ENCODE measurements at places on chromosomes 1 and 21.

GRCh38 chr21:33070744-33070997 lies 730 bp downstream of the OLIG1 start:
- no peak for DNase-seq

DNA sequence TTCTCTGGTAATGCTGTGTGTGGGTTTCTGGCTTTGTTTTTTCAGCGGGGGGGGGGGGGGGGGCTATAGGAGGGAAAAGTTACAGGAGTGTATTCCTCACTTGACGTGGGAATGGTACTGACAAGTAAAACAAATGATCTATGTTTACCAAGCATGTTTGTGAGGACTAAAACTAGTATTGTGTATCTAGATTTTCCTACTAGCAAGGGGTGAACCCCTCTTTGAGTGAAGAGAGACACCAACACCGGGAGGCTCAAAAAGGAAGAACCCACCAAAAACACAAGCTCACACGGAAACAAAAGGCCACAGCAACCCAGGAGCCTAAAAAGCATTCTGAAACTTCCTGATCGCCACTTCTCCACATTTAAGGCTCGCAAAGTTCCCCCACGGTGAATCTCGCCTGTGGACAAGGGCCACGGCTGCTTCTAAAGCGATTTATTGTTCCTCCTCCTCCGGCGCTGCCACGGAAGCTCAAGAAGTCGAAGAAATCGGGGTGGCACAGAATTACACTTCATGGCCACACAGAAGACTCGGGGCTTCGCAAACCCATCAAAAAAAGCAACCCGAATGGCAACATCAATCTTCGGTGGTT lies 703 bp downstream of the PUM1 start:
- DNase-seq: no peak

- DNase-seq: peak; percentile 46
Measured at GRCh38 chr1:149962039-149962647, 25.5 kb upstream of the MTMR11 start.

DNA sequence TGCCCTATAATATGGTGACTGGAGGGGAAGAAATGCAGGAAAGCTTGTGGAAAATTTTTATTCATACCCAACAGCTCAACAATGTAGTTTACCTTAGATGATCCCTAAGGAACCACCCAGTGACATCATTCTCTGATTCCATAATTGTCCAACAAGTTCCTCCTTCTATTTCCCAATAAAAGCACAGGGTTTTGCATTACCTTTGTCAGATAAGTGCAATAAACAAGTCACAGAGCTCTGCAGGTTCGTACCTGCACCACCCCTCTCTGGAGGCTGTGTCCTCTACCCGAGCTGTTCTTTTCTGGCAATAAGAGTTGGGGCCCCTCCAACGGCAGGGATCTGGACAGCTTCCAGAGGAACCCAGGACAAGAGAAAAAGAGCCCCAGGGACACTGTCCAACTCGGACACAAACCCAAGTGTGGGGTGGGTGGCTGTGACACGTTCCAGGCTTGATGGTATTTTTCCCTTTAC lies 38.8 kb downstream of the RCAN1 start:
- DNase-seq: no peak

- no peak for DNase-seq
Measured at GRCh38 chr21:34625030-34625593, 10.2 kb upstream of the RCAN1 start.

GRCh38 chr1:38941093-38941492 lies 537 bp downstream of the RHBDL2 start:
- no peak for DNase-seq

DNA sequence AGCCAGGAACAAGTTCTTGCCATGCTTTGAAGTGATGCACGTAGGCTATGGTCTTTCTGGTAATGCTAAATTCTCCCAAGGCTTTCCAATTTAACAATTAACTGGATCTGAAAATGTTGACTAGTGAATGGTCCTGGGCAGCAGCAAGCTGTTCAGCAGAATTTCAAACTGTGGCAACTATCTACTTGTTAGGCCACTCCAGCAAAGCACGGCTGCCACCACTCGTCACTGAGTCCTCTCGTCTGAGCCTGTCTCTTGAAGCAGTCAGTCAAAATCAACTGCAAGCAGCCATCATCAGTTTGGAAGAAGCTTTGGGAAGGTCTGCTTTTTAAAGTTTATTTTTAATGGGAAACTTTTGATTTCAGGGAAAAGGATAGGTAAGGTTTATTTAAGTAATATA lies 6.1 kb downstream of the FLVCR1 start:
- no peak for DNase-seq

DNA sequence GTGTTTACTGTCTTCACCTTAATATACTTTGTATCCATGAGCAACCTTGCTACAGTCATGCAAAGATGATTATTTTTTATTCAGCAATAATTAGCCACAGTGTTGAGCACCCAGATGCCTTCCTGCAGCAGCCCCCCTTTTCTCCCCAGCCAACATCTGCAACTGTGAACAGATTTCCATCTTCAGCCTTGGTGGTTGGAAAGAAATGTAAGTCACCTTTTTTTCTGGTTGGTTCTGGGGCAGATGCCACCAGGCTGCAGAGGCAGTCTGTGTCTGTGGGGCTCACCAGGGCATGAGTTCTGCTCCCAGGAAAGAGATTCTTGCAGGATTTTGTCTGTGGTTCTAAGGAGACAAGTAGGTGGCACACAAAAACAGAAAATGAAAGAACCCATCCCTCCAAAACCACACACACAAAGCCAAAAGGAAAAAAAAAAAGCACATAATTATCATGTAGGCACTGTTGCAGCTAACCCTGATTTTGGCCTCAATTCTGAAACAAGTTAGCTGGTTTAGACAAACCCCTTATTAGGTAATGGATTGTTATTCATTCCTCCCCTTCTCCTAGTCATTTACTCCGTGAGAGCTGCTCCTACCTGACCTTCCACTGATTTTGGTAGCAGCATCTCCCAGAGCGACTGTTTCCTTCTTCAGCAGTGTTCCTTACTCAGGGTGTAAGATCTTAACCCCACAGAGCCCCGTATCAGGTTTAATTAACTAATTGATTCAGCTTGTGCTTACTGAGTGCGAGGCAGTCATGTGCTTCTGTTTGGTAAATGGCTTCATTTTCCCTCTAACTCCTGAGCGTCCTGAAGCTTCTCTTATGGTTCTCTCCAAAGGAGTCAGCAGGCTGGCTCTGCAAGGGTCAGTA lies 36.5 kb downstream of the GALNT2 start:
- no peak for DNase-seq
